ENCODE measurements at places on chromosomes 3 and 15.

DNA sequence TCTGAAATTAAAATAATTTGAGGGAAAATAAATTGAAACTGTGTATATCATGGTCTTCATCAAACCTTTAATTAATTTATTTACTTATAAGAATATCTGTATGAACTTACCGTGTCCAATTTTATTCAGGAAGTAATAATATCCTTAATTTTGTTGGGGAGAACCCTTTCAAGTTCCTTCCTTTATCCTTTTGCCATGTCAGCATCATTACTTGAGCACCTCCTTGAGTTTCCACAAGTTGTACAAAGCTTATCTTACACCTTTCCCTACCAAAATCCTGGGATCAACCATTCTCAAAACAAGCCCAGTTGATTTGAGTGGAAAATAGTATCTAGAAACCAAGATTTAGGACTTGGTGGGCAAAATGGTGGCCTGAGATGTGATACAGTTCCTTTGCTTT is 37.3 kb downstream of the PLSCR2 start:
- no peak for DNase-seq

GRCh38 chr3:51445544-51446280 is 54.1 kb downstream of the DCAF1 start:
- DNase-seq = no peak

GRCh38 chr15:40958723-40959122 is 5.5 kb downstream of the CHAC1 start:
- DNase-seq = no peak

GRCh38 chr3:144324076-144324475 is 352.5 kb downstream of the DIPK2A start:
- DNase-seq = no peak

DNA sequence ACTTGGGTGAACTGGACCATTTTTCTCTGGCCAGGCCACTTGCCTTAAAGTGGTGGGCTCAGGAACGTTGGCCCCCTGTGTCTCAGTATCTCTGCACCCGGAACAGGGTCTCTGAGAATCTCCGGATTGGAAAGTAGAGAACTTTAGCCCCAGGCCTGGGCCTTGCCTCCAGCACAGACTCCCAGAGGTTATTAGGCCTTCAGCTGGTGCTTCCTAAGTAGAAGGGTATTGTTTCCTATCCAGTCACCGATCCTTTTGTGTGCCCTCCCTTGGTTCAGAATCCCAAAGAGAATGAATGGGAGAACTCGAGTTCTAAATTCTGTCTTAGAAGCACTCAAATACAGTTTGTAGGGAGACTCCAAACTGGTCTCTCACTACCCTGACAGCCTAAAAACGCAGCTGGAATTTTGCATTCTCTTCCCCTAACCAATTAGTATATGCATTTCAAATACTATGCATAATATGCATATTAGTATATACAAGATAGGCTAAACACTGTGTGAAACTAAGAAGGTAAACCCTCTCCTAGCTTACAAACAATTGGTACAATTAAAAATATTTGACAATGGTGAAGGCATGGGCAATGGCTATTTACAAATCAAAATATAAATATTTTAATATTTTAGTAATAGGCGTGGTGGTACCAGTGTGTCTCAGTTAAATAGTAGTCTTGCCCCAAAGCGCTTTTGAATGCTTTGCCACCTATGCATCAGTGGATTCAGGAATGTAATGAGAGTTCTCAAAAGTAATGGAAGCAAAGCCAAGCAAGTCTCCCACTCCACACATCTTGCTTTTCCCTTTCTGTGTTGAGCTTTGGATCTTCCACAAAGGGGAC is 48.5 kb upstream of the SLC4A7 start:
- DNase-seq = no peak

- no peak for DNase-seq
Observed at GRCh38 chr3:194998948-194999347, 272.0 kb downstream of the XXYLT1 start.

DNA sequence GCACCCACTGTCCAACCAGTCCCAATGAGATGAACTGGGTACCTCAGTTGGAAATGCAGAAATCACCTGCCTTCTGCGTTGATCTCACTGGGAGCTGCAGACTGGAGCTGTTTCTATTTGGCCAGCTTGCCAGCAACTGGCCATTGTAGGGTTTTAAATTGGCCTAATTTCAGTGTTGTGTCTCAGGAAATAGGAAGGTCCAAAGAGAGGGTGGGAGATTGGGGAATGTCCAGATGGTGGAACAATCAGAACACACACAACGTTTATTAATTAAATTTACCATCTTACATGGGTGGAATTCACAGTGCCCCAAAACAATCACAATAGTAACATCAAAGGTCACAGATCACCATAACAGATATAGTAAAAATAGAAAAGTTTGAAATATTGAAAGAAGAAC is 189.5 kb downstream of the ZNF385D start:
- no peak for DNase-seq

GRCh38 chr15:66327736-66328135 is 28.7 kb downstream of the TIPIN start:
- DNase-seq = no peak

DNA sequence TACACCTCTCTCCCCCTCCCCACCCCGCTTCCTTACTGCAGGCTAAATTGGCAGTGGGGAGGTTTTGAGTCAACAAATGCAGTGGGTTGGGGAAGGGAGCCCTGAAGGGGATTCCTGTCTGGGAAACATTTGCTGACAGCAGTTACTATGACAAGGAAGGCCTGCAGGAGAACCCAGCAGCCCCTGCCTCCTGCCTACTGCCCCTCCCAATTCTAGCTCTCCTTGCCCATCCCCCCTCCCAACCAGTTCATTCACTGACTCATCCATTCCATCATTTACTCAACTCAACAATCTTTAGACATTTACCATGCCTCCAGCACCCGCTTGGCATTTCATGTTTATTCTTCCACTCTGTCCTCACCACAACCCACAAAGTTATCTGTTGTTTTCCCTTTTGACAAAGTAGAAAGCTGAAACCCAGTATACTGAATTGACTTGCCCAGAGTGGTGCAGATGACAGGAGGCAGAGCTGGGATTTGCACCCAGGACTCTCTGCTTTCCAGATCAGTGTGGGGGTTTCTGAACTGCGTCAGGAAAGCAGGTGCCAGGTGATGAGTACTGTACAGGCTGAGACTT is 75.0 kb downstream of the MAGEF1 start:
- DNase-seq = peak; percentile 23

GRCh38 chr3:145411605-145412004 is 749.4 kb downstream of the PLOD2 start:
- DNase-seq = no peak

- DNase-seq = no peak
Observed at GRCh38 chr3:128478576-128479506, 12.2 kb upstream of the DNAJB8 start.

DNA sequence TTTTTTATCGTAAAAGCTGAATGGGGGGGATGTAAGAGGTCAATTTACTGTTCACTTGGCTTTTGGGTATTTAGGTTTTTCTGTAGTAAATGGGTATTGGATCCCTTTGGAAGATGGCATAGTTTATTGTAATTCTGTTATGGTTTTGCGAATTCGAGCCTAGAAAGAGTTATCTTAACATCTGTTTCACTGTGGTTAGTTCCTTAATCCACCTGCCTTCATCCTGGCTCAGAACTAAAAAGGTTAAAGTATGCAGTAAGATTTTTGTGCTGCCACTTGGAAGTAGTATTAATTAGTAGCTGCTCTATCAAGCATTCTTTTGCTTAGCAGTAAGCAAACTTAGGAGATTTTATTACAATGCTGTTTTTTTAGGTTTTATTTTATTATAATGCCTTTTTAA is 62.4 kb downstream of the ARIH1 start:
- DNase-seq = no peak

GRCh38 chr3:96370637-96371036 is 443.8 kb upstream of the EPHA6 start:
- DNase-seq = no peak

DNA sequence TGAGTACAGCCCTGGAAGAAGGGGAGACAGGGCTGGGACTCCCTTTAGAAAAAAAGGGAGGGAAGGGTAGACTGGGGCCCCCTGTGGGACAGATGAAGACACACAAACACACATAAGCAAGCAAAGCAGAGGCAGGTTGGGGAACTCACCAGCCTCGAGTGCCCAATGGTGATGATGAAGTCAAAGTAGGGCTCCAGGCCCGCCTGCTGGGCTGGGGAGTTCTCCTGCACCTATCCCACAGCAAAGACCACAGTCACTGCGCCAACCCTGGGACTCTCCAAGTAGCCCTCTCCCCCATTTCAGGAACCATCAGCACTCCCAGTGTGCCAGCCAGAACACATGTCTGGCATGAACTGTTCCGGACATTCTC is 4.1 kb downstream of the GORASP1 start:
- no peak for DNase-seq

DNA sequence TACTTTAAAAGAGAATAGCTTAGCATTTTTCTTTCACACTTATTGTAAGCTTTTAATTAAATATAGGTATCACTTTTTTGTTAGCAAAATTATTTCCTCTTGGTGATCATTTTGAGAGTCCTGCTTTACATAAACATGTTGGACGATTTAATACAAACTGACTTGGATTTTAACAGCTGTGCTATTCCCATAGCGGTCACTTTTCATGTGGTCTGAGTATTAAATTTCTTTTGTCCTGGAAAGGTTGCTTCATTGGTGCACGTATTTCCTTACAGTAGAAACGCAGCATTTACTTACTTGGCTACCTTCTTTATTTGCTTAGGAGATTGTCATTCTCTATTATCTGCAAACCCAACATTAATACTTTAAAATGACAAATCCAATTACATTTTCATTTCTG is 109.4 kb downstream of the ATG7 start:
- no peak for DNase-seq

GRCh38 chr3:144127014-144127413 is 155.4 kb downstream of the DIPK2A start:
- DNase-seq = no peak

- peak; percentile 19 for DNase-seq
Observed at GRCh38 chr3:4898454-4899313, 80.6 kb upstream of the BHLHE40 start.

DNA sequence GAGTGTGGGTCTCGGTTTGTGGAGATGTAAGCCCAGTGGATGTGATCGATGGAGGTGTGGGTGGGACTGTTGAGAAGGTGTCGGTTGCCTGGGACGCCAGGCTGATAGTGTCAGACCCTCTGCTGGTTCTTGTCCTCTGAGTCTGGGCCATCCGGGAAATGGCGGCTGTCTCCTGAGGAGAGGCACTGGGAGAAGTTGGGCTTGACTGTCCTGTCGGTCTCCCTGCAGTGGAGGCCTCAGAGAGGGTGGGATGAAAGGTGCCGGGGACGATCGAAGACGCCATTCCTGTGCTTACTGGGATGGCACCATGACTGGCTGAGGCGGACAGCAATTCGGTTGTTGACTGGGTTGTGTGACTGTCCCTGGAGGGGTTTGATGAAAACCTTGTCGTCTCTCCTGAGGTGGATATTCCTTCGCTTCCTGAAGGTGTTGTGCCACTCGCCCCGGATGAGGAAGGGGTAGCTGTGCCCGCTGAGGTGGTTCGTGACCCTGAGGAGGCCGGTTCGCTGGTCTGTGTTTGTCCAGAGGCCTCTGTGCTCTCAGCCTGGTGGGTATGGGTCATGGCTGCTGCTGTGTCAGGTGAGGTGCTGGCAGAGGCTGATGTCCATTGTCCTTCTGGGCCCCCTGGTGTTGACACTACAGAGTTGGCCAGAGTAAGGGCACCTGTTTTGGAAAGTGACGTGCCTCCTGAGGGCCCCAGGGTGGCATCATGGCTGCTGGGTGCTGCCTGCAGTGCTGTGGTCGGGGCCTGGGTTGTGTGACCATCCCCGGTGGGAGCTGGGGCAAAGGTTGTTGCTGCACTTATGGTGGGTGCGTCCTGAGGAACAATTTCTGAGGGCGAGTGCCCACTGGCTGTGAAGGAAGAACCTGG is 22.8 kb downstream of the MUC4 start:
- no peak for DNase-seq

GRCh38 chr3:42187936-42188335 is 78.0 kb downstream of the CCK start:
- DNase-seq = no peak

- no peak for DNase-seq
Observed at GRCh38 chr3:84978843-84979242, 20.1 kb downstream of the CADM2 start.

GRCh38 chr3:65548848-65549625 is 489.7 kb downstream of the MAGI1 start:
- no peak for DNase-seq

- DNase-seq = no peak
Observed at GRCh38 chr3:88469216-88469615, 319.5 kb downstream of the C3orf38 start.

DNA sequence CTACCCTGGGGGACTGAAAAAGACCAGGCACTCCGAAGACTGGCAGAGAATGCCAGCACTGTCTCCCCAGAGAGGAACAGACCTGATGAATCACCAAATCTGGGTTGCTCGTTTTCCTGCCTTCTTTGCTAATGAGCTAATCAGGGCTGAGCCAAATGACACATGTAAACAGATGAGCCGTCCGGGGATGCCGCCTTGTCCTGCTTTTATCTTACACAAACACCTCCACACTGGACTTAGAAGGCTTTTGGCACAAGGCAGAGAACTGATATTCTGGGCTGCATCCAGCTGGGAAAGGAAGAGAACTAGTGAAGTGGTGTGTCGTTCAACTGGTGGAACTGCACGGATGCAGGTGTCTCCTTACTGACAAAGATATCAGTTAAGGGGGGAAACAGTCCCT is 88.1 kb downstream of the MECOM start:
- DNase-seq = no peak

DNA sequence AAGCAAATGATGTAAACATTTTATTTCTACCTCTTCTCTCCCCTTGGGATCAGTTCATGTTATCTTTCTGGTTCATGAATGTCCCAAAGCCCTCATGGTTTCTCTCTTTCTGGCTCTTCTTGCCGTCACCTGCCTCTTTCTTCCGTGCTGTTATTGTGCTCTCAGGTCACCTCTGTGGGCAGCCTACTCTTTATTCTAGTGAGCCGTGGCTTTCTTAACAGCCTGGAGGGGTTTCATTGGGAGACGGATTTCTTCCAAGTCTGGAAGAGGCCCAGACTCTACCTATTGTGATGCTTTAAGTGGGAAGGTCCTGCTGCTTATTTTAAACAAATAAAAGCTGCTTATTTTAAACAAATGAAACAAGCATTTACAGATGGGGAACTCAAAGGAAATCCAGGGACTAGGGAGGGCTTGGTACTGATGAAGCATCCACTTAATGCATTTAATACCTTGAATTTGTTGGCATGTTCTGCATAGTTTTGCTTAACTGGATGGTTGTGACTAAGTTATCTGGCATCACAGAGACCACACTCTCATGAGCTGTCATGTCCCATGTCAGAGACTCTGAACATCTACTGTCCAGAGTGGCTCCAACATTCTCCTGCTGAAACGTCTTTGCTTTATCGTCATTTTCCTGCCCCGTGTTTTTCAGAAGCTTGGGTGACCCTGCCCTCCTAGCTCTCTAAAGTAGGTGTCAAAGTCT is 443.3 kb downstream of the GABRG3 start:
- DNase-seq = no peak
